ENCODE measurements at places on chromosomes 5 and 9. TPM values are rescaled to one million over a fixed set of nuclear protein-coding genes. Genes with fewer than 3 reads are reported as not detected.

GOLM1 gene
- total RNA-seq: 4.3 TPM

FGFR4 gene
- total RNA-seq: 3.6 TPM

MEIKIN gene
- 0.74 TPM for total RNA-seq

DBH gene
- total RNA-seq: not detected

PCDHA9 gene
- total RNA-seq: not detected

GHR gene
- not detected for total RNA-seq

ANKRD34B gene
- total RNA-seq: not detected

PCDHA13 gene
- not detected for total RNA-seq

LOX gene
- not detected for total RNA-seq
